A673 (cell line): ENCODE measurements at places on chromosomes 3 and 15.

- peaks cover 20% of the 10 kb centered on the region for H3K4me1 ChIP-seq
- no peaks in the 10 kb centered on the region for H3K27me3 ChIP-seq
- H3K36me3 ChIP-seq, result no peaks in the 10 kb centered on the region
- H3K4me3 ChIP-seq, result no peak overlapping the region
- H3K27ac ChIP-seq, result no peak overlapping the region
Measured at GRCh38 chr3:177371146-177371545, 173.9 kb upstream of the TBL1XR1 start.

DNA sequence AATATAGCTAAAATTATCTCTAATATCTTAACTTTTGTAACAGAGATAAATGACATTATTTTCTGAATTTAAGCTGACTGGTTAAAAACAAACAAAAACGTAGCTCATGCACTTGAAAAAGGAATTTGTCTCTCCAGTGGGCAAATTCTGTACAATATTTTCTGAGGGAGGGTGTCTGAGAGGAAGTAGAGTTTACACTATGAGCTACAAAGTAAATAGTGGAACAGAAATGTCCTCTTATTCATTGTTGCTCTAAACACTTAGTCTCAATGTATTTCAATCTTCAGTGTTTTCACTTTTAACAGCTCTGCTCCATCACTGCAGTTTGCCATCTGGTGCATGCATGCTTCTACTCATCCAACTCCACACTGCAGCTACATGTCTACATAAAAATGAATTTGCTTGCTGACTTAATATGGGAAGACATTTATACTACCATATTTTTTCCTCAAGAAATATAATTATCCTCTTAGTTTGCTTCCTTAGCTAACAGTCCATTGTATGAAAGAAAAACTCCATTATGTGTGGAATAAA lies 817.4 kb upstream of the LMCD1 start:
- H3K27me3 ChIP-seq, result no peaks in the 10 kb centered on the region
- no peaks in the 10 kb centered on the region for H3K36me3 ChIP-seq
- no peak overlapping the region for H3K4me3 ChIP-seq
- DNase-seq, result no peak
- H3K4me1 ChIP-seq, result peaks cover 5% of the 10 kb centered on the region

- no peak overlapping the region for H3K27ac ChIP-seq
- no peak overlapping the region for H3K4me3 ChIP-seq
- no peaks in the 10 kb centered on the region for H3K4me1 ChIP-seq
- no peaks in the 10 kb centered on the region for H3K27me3 ChIP-seq
- H3K36me3 ChIP-seq, result no peaks in the 10 kb centered on the region
- DNase-seq, result no peak
Measured at GRCh38 chr3:58572634-58573230, 4.5 kb downstream of the FAM107A start.

GRCh38 chr15:63226966-63227401 lies 37.6 kb downstream of the RAB8B start:
- no peak overlapping the region for H3K4me3 ChIP-seq
- no peaks in the 10 kb centered on the region for H3K27me3 ChIP-seq
- DNase-seq, result no peak
- H3K27ac ChIP-seq, result no peak overlapping the region
- H3K36me3 ChIP-seq, result no peaks in the 10 kb centered on the region

DNA sequence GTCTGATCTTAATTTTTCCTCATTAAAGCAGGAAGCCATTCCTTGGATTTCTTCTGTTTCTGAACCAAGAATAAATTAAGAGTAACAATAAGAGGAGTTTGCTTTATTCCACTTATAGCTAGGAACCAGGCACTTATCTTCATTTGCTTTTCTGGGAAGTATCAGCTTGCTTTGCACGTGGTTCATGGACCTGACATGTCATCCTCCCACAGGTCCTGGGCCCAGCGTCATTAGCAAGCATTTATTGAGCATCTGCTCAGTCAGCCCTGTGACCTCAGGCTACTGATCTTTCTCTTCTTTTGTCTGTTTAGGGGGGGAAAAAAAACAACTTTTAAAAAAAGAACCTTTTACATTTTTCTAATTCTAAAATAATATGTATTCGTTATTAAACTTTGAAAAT lies 34.7 kb upstream of the CRTC3 start:
- H3K27ac ChIP-seq, result no peak overlapping the region
- no peak for DNase-seq
- H3K27me3 ChIP-seq, result no peaks in the 10 kb centered on the region
- no peak overlapping the region for H3K4me3 ChIP-seq

DNA sequence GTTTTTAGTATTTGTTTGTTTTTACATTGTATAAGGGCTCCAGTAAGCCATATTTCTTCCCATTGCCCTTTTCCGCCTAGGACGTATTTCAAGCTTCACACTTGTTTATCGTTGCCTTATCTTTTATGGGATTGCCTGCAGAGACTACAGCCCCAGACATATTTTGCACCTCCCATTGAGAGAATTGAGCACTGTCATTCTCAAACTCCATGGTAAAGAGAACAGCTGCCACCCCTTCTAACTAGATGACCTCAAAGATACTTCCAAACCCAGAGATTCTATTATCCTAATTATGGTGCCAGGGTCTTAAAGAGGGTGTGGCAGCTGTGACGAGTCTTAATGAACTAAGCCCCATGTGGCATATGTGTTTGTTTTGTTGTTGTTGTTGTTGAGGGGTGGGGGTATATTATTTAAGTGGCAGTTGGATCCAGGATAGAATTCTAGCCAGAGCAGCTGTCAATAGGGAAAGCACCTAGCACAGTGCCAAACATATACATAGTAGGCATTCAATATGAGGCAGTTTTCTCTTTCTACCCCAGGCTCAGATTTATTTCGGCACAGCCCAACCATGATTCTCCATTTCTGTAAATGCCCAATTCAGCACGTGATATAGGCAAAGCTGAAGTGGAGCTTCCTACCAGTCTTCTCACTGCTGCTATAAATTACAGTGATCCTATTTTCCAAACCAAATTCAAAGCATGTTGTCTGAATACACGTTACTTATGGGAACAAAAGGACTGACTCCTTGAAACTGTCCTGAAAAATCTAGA lies 932 bp upstream of the TP53BP1 start:
- H3K27me3 ChIP-seq, result no peaks in the 10 kb centered on the region
- H3K27ac ChIP-seq, result peak overlapping the region; percentile 85
- H3K4me3 ChIP-seq, result peak overlapping the region; percentile 93
- peaks cover 25% of the 10 kb centered on the region for H3K36me3 ChIP-seq
- peaks cover 15% of the 10 kb centered on the region for H3K4me1 ChIP-seq
- no peak for DNase-seq
